Spinal cord (tissue), 10 donors: ENCODE measurements at places on chromosomes 1 and 21. TPM values are rescaled to one million over a fixed set of nuclear protein-coding genes. Genes with fewer than 3 reads are reported as not detected.

Gene CAPN9
- total RNA-seq, result 0.66 TPM

Gene CA6
- not detected for total RNA-seq

Gene PTGFR
- 15.2 TPM for total RNA-seq

Gene CELA3B
- not detected for total RNA-seq

Gene LEFTY1
- 0.77 TPM for total RNA-seq

Gene LMX1A
- 4.4 TPM for total RNA-seq

Gene TRIM67
- total RNA-seq, result 13.8 TPM

Gene OR2L2
- 0.39 TPM for total RNA-seq

Gene SDF4
- total RNA-seq, result 86.7 TPM

Gene F5
- total RNA-seq, result 1.5 TPM
